Activated naive CD4-positive, alpha-beta T cell treated with anti-CD3 and anti-CD28 coated beads for 36 hours (primary cell): ENCODE measurements at places on chromosomes 2 and 18. TPM values are rescaled to one million over a fixed set of nuclear protein-coding genes. Genes with fewer than 3 reads are reported as not detected.

RAX gene
- total RNA-seq, result not detected

NR4A2 gene
- total RNA-seq, result 32.9 TPM

DPYSL5 gene
- total RNA-seq, result not detected

PRKAG3 gene
- not detected for total RNA-seq

NCK2 gene
- 113 TPM for total RNA-seq

BUB1 gene
- total RNA-seq, result 107 TPM

EGR4 gene
- total RNA-seq, result 0.07 TPM

HIBCH gene
- total RNA-seq, result 19.2 TPM

ELOA2 gene
- total RNA-seq, result not detected

DNA sequence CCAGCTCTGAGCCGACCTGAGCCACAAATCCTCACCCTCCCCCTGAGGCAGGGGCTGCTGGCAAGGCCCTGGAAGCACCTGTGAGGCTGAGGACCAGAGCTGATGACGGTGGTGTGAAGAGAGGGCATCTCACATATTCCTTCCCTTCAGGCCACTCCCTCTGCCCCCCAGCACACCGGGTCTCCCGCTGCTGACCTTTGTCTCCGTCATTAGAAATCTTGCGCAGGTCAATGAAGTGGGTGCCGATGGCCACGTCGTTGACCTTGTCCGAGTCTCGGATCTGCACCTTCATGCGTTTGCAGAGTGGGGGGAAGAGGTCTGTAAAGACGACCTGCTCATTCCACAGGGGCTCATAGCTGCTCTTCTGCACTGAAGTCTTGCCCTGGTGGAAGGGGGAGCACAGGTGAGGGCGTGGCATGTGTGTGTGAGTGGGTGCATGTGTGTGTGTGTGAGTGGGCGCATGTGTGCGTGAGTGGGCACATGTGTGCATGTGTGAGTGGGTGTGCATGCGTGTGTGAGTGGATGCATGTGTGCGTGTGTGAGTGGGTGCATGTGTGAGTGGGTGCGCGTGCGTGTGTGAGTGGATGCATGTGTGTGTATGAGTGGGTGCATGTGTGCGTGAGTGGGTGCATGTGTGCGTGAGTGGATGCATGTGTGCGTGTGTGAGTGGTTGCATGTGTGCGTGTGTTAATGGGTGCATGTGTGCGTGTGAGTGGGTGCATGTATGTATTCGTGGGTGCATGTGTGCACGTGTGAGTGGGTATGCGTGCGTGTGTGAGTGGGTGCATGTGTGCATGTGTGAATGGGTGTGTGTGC is 4.5 kb upstream of the OTOF start:
- H3K4me1 ChIP-seq, result peaks cover 3% of the 10 kb centered on the region
- H3K27ac ChIP-seq, result no peak overlapping the region
- H3K27me3 ChIP-seq, result no peaks in the 10 kb centered on the region
- no peak for DNase-seq
- no peak overlapping the region for H3K4me3 ChIP-seq

GRCh38 chr2:71611781-71612527 is 158.6 kb downstream of the DYSF start:
- H3K4me3 ChIP-seq, result no peak overlapping the region
- H3K27ac ChIP-seq, result no peak overlapping the region
- no peaks in the 10 kb centered on the region for H3K4me1 ChIP-seq
- no peaks in the 10 kb centered on the region for H3K36me3 ChIP-seq
- H3K27me3 ChIP-seq, result peaks cover 12% of the 10 kb centered on the region

DNA sequence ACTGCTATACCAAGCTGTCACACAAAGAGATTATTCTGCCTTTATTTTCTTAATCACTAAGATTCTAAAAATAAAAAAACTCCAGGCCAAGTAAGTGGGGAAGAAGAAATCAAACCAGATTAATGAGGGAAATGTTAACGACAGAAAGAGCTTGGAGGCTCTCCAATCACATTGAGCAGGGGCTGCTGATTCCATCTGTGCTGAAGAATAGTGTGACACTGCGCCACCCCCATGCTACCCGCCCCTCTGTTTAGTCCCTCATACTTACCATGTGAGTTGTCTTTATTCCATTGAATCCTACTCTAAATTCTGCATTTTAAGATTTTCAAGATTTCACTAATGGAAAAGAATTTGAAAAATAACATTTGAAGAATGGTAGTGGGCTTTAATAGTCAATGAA is 998.0 kb upstream of the CDH2 start:
- DNase-seq, result no peak
- H3K4me1 ChIP-seq, result no peaks in the 10 kb centered on the region
- H3K27ac ChIP-seq, result no peak overlapping the region
- no peaks in the 10 kb centered on the region for H3K36me3 ChIP-seq
- H3K27me3 ChIP-seq, result no peaks in the 10 kb centered on the region

DNA sequence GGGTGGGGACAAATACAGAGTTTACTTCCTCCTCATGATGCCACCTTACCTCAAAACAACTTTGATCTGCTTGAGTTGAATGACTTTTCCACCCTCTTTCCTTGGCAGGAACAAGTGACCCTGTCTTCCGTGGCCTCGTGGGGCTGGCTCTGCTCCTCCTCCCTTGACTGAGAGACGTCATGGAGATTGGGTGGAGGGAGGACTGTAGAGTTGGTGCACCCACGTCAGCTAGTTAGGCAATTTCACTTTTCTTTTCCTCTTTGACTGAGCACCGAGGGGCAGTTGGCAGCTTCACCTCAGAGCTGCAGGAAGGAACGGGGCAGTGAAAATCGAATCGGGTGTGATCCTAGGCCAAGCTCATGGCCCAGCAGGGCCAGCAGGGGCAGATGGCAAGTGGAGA is at the start of gene SP140:
Gene SP140 (plus strand): TSS at position 251 of the 400 bp plus-strand sequence. CDS start 109 bp downstream, at position 360.
- peaks cover 21% of the 10 kb centered on the region for H3K36me3 ChIP-seq
- DNase-seq, result peak; percentile 87
- peak within 1 kb of the TSS; percentile 81 for H3K4me3 ChIP-seq
- H3K4me1 ChIP-seq, result peaks cover 62% of the 10 kb centered on the region

DNA sequence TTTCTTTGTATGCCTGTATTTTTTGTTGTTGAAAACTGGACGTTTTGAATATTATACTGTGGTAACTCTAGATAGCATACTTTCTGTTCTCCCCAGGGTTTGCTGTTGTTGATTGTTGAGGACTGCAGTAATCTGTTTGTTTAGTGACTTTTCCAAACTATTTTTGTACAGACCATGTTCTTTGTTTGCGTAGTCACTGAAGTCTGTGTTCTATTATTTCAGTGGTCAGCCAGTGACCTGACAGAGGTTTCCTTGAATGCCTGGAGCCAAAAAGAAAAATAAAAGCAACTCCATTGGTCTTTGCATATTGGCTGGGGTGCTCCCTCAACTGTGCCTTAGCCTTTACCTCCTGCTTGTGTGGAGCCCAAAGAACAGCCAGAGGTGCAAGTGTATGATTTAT is 42.7 kb upstream of the PHLPP1 start:
- no peak overlapping the region for H3K27ac ChIP-seq
- H3K4me3 ChIP-seq, result no peak overlapping the region

- no peak overlapping the region for H3K4me3 ChIP-seq
- H3K27ac ChIP-seq, result no peak overlapping the region
- no peak for DNase-seq
Observed at GRCh38 chr18:44601447-44601846, 79.2 kb upstream of the SETBP1 start.

DNA sequence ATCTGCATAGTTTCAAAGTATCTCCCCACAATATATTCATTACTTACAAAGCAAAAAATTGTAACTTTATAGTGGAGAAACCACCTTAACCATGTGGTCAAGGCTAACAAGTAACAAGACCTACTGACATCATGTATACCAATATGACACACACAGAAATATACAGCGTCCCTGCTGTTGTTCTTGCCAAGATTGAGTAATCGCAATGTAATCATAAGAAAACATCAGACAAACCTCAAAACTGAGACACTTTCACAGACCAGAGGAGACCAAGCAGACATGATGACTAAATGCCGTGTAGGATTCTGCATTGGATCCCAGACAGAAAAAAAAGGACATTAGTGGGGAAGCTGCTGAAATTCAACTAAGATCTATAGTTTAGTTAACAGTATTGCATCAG is 123.0 kb downstream of the ACAA2 start:
- H3K4me1 ChIP-seq, result peaks cover 3% of the 10 kb centered on the region
- H3K4me3 ChIP-seq, result no peak overlapping the region
- no peaks in the 10 kb centered on the region for H3K27me3 ChIP-seq
- DNase-seq, result no peak

- H3K4me1 ChIP-seq, result peaks cover 6% of the 10 kb centered on the region
- H3K27ac ChIP-seq, result no peak overlapping the region
- peaks cover 7% of the 10 kb centered on the region for H3K27me3 ChIP-seq
- no peak for DNase-seq
- no peaks in the 10 kb centered on the region for H3K36me3 ChIP-seq
- H3K4me3 ChIP-seq, result no peak overlapping the region
Observed at GRCh38 chr18:79629249-79629558, 50.4 kb upstream of the CTDP1 start.

GRCh38 chr2:46461709-46462171 is 17.6 kb upstream of the TMEM247 start:
- no peaks in the 10 kb centered on the region for H3K36me3 ChIP-seq
- H3K27me3 ChIP-seq, result no peaks in the 10 kb centered on the region
- H3K27ac ChIP-seq, result no peak overlapping the region
- no peaks in the 10 kb centered on the region for H3K4me1 ChIP-seq
- DNase-seq, result no peak

DNA sequence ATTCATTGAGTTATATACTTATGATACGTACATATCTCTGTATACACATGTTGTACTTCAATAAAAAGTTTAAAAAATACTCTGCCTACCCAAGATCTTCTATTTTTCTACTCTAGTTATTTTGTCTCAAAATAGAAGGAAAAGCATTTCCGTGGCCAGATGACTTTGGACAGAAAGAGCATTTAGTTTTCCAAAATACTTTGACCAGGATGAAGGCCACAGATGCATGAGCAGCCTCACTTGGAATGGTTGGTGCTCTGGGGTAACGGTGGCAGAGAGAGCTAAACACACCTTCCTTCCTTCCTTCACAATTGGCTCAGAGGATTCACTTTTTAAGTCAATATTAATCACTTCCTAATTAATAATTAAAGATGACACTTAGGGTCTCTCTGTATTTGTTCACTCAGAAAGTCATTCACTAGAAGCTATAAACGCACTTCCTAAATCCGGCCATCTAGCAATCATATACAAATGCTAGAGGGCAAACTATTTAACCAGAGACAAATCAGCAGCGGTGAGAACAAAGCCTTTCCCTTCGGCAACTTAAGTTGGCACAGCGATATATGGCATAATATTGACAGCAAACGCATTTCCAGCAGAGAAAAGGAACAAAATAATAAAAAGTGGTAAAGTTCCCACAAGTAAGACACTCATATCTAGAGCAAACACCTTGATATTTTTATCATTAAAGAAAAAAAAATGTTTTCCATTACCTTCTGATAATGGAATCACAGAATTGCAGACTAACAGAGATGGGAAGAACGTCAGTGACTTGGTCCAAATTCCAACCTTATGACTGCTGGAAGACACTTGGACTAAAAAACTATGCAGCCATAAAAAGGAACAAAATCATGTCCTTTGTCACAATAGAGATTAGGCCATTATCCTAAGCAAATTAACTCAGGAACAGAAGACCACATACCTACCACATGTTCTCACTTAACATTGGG is 55.9 kb upstream of the NARS1 start:
- no peak for DNase-seq
- H3K4me1 ChIP-seq, result peaks cover 7% of the 10 kb centered on the region
- peaks cover 21% of the 10 kb centered on the region for H3K36me3 ChIP-seq
- H3K4me3 ChIP-seq, result no peak overlapping the region
